ENCODE measurements at places on chromosomes 2 and 18. TPM values are rescaled to one million over a fixed set of nuclear protein-coding genes. Genes with fewer than 3 reads are reported as not detected.

POTEC gene
- not detected for total RNA-seq

KCNIP3 gene
- not detected for total RNA-seq

PRSS56 gene
- not detected for total RNA-seq

COBLL1 gene
- 0.45 TPM for total RNA-seq

SERPINB7 gene
- total RNA-seq, result not detected

ASB18 gene
- not detected for total RNA-seq

ANKRD29 gene
- not detected for total RNA-seq

PLGLB1 gene
- total RNA-seq, result 1.6 TPM

AGBL5 gene
- total RNA-seq, result 15.2 TPM

GRCh38 chr2:239293775-239294430 lies 106.9 kb downstream of the HDAC4 start:
- DNase-seq, result peak; percentile 73

GRCh38 chr2:72028351-72028995 lies 119.2 kb downstream of the CYP26B1 start:
- DNase-seq, result no peak

- no peak for DNase-seq
Measured at GRCh38 chr2:134402410-134402809, 148.5 kb downstream of the MGAT5 start.

GRCh38 chr18:35041815-35042387 lies 688 bp downstream of the MAPRE2 start:
- no peak for DNase-seq

GRCh38 chr2:177464549-177464948 lies 72.0 kb downstream of the AGPS start:
- DNase-seq, result no peak

GRCh38 chr18:78664048-78664447 lies 315.6 kb upstream of the SALL3 start:
- DNase-seq, result no peak

GRCh38 chr2:9102861-9103662 lies 99.6 kb upstream of the MBOAT2 start:
- no peak for DNase-seq

DNA sequence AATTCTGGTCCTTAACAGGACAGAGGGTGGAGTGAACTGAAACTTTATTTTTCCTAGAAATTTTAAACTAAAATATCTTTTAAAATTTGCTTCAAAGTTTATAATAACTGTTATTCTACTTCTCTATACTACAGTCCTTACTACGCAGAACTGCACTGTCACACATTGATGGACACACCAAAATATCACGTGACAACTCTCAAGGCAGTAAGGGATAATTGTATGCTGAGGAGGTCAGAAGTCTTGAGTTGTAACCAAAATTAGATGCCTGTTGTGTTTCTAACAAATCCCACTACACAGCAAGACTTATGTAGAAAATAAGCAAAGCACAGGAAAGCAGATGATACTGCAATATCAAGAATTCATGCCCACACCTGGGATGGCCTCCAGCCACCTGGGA lies 76.3 kb downstream of the CHST9 start:
- DNase-seq, result no peak

DNA sequence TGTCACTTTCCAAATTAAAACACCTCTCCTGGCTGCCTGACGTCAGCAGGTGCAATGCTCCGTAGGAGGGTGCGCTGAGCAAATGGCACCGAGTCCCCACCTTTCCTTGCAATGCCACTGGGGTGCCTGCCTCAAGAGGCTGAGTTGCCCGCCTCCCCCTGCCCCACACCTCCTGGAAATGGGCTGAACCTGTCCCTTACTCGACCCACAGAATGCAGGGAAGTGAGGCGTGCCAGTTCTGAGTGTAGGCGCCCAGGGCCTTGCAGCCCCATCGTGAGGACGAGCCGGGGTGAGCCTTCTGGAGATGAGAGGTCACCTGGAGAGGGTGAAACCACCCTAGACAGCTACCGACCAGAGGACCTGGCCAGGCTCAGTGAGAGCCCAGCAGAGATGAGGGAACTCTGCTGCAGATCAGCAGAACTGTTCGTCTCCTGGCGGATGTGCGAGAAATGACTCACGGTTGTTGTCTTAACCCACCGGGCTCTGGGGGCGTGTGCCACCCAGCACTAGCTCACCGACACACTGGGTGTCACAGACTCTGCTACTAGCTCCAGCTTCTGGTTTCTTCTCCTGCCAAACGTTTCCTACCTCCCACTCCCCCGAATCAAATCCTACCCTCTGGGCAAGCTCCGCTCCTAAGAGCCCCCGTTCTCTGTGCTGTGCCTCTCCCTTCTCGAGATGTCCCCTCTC lies 168.7 kb upstream of the HDAC4 start:
- no peak for DNase-seq

GRCh38 chr18:39424261-39424660 lies 1858.7 kb upstream of the CELF4 start:
- DNase-seq, result no peak

DNA sequence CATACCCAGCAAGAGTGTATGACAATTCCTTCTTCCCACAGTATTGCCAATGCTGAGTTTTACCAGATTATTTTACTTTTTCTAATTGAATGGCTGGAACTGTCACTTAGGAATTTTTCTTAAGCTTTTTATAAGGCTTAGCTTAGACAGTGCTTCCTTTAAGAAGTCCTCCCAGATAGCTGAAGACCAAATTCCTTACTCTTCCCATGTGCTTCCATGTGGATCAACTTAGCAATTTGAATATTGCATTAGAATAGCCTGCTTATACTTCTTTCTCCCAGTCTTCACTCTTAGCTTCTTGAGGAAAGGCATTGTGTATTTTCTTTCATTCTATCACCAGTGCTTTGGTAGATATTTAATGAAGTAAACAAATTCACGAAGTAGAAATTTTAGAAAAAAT lies 1144.4 kb downstream of the LRP1B start:
- DNase-seq, result no peak

GRCh38 chr2:149027590-149028250 lies 10.8 kb upstream of the LYPD6B start:
- no peak for DNase-seq

GRCh38 chr2:239202836-239203235 lies 198.0 kb downstream of the HDAC4 start:
- no peak for DNase-seq

GRCh38 chr2:173355866-173356508 lies 1.3 kb downstream of the CDCA7 start:
- DNase-seq, result peak; percentile 40

GRCh38 chr2:241391892-241392665 lies 36.0 kb downstream of the FARP2 start:
- DNase-seq, result no peak

DNA sequence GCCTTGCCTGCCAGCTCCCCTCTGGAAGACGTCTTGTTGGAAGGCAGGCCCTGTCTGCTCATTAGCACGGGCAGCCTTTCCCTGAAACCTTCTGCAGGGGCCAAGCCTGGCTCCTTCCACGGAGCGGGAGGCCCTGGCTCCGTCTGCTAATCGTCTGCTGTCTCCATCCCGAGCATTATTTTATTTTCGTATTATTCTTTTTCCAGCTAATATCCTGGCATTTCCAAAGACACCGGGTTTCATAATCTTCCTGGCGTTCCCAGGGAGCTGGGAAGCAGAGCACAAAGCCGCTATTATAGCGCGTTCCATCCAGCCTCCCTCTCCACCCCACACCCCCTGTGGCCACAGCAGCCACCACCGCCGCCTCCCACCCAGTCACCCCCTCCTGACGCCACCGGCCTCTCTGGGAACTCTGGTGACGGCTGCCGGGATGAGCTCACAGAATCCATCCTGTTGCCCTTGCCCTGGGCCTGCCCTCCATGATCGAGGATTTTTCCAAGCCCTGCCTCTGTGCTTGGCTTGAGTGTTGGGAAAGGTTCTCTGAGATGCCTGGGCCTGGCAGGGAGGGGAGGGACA lies 125.5 kb downstream of the DYSF start:
- no peak for DNase-seq

Data from activated naive CD8-positive, alpha-beta T cell treated with anti-CD3 and anti-CD28 coated beads for 36 hours (primary cell).